Activated CD4-positive, alpha-beta T cell treated with anti-CD3 and anti-CD28 coated beads for 24 hours (primary cell): ENCODE measurements at places on chromosomes 3 and 15.

GRCh38 chr3:88986834-88987233, 120.6 kb upstream of the EPHA3 start:
- DNase-seq = no peak

DNA sequence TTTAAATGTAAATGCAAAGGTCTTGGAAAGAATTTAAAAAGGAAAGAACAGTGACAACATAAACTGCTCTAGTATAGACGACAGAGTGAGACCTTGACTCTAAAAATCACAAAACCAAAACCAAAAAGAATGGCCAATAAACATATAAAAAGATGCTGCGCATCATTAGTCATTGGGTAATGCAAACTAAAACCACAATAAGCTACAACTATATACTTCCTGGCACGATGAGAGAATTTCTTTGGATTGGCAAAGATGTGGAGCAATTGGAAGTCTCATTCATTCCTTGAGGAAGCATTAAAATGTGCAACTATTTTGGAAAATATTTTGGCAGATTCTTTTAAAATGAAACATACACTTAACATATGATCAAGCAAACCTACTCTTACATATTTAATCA, 98.7 kb upstream of the ZPLD1 start:
- no peak for DNase-seq

- DNase-seq = no peak
These were observed 354.9 kb upstream of the ADAMTS9 start for GRCh38 chr3:65042675-65043074.

DNA sequence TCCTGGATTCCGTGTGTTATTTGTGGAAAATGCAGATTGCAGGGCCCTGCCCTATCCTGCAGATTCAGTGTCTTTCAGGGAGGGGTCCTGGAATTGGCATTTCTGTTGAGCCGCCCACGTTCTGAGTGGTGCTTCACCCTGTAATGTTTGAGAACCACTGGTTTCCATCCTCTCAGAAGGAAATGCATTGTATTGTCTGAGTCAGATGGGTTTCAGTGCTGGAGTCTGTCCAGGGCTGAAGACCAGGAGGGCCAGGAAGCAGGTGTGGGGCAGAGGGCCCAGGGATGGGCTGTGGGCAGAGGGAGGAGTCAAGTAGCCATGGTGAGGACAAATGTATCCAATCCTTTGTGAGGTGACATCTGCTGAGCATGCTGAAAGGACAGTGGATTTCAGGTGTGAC, 123.8 kb downstream of the SV2B start:
- DNase-seq = no peak

GRCh38 chr15:21267671-21268395, 172.5 kb downstream of the POTEB3 start:
- DNase-seq = no peak

DNA sequence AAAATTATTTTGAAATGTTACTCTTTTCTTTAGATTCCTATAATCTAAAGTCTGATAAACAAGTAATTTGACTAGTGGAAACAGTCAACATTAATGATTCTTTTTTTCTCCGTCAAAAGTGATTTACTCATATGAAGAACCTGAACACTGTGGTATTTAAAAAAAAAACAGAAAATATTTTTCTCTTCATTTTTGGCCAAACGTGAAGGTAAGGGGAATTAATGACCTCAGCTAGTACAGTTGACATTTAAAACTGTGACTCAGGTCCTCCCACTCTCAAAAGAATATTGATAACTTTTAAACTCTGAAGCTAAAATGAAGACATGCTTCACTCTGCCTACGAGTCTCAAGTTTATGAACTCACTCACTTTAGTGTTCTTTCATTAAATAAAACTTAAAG, 34.5 kb downstream of the TIGIT start:
- DNase-seq = no peak

DNA sequence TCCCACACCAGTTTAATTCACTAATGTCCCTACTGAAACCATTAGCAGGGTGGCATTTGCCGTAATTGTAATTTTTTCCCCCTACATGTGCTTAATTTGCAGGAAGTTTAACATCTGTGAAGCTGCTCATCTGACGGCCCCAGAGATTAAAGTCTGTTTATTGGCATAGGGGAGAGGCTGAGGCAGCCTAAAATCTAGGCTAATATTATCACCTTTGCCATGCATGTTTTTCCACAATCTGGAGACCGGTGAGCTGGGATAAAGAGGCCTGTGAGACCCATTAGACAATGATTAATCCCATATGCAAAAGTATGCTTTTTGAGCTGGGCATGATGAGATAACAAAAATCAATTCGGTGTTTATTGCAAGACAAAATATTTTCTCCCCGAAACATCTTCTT, 561.2 kb upstream of the ALCAM start:
- DNase-seq = no peak

GRCh38 chr3:66014056-66014455, 24.7 kb downstream of the MAGI1 start:
- DNase-seq = no peak

DNA sequence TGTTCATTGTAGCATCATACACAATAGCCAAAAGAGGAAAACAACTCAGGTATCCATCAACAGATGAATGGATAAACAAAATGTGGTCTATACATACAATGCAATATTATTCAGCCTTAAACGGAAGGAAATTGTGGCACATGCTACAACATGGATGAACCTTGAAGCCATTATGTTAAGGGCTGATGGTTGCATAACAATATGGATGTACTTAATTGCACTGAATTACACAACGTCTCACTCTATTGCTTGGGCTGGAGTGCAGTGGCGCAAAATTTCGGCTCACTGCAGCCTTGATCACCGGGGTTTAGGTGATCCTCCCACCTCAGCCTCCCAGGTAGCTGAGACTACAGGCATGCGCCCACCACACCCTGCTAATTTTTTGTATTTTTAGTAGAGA, 7.0 kb upstream of the TMEM62 start:
- no peak for DNase-seq

DNA sequence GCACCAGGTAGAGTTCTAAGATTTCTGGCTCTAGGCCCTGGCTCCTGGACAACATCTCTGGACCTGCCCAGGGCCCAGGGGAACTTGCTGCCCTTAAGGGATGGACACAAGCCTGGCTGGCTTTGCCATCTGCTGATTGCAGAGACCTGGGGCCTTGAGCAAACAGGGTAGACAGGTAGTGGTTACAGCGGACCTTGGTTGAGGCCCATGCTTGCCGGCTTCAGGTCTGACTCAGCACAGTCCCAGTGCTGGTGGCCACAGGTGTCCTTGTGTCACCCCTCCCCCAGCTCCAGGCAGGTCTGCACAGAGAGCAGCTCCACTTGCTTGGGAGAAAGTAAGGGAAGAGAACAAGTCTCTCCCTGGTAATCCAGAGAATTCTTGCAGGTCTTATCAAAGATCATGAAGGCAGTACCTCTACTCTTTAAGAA, 15.9 kb upstream of the ACTL6A start:
- no peak for DNase-seq

DNA sequence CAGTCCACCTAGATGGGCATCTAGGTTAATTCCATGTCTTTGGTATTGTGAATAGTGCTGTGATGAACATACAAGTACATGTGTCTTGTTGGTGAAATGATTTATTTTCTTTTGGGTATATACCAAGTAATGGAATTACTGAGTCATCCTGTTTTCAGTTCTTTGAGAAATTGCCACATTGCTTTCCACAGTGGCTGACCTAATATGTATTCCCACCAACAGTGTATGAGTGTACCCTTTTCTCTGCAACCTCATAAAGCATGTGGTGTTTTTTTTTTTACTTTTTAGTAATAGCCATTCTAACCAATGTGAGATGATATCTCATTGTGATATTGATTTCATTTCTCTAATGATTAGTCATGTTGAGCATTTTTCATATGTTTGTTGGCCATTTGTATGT, 86.0 kb upstream of the NDN start:
- DNase-seq = no peak

- DNase-seq = no peak
These were observed 39.5 kb downstream of the SLC6A6 start for GRCh38 chr3:14441920-14442300.

DNA sequence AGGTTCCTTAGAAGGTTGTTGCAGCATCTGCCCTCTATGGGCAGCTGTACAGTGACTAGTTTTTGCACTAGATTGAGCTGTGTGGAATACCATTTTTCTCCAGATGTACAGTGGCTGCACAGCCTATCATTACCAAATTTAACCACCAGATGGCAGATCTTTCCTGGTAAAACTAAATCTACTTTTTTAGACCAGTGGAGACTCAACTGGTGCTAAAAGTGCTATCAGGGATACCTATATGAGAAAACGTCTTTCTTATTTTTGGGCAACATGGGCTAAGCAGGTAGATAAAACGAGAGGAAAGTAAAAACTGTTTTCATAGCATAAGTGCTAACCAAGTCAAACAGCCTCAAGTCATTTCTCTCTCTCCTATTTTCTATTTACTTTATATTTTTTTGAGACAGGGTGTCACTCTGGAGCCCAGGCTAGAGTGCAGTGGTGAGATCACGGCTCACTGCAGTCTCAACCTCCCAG, 21.2 kb downstream of the IGSF10 start:
- no peak for DNase-seq

DNA sequence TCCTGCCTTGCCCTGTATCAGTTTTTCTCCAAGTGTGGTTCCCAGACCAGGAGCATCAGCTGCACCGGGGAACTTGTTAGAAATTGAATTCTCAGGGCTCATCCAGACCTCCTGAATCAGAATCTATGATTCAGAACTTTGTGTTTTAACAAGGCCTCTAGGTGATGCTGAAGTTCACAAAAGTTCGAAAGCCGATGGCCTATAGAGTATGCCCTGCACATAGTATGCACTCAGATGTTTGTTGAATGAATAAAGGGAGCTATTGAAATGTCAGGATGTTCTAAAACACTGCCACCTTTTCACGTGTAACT, 664 bp upstream of the LARP6 start:
- no peak for DNase-seq

GRCh38 chr3:183033746-183034145, 53.4 kb upstream of the DCUN1D1 start:
- no peak for DNase-seq

DNA sequence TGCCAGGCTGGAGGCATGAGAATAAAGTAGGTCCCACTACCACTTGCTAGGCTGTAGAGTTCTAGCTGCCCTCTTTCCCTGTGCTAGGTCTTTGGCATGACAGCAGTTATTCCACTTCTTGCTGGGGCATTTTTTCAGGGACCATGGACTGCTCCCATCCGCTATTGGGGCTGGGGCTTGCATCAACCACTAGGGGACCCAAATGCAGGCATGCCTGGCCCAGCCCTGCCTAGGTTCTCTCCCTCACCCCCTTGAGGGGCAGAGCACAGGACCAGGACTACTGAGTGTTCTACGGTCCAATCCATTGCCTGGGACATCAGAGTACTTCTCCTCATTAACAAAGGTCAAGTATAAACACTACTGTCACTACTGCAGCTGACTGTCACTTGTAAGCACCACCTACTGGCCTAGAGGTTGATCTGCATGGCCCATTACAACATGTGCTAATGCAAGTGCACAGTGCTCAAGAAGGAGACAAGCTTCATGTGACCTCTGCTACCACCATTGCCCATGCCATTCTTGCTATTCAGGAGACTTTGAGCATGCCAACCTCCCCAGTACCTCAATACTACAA, 270.5 kb downstream of the MBNL1 start:
- no peak for DNase-seq

DNA sequence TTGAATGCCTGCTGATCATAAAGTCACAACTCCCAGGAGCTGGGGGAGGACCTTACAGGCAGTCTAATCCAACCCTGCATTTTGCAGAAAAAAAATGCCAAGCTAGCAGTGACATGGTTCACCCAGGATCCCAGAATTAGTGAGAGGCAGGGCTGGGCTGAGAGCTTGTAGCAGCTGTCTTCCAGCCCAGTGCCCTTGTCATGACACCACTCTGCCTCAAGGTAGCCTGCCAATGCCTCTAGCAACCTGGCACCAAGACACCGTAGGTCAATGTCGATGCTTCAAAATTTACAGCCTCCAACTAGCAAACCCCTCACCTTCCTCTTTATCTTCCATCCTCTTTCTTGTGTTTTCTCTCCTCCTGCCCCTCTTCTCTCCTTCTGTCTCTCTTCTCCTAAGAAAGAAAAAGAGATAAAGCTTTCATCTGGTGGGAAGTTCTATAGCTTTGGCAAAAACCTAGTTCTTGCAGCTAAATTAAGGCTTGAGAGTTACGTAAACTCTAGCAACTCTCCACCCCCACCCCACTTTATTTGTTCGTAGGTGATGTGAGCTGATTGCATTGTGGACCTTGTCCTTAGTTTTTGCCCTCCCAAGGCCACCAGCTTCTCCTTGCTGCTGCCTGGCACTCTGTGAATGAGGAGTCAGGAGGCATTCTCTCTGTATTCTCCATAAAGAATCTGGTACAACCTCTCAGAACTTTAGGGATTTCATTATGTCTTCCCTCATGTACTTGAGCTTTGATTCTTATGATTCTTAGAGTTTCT, 18.3 kb upstream of the BFSP2 start:
- no peak for DNase-seq

- DNase-seq = no peak
These were observed 119.0 kb downstream of the USP13 start for GRCh38 chr3:179771797-179772196.

- no peak for DNase-seq
These were observed 8.4 kb upstream of the GSK3B start for GRCh38 chr3:120102674-120103073.

DNA sequence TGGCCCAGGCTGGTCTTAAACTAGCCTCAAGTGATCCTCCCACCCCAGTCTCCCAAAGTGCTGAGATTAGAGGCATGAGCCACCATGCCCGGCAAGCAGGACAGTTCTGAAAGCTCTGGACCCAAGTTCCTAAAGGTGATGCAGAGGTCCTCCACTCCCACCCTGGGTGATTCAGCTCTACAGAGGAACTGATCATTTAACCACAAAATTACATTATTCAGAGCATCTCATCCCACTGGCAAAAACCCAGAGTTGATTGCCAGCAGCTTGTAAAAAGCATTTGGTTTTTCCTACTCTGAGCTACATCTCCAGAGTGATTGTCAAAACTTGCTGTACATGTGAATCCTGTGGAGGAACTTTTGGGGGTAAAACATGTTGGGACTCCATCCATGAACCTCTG, 60.2 kb downstream of the SLTM start:
- no peak for DNase-seq

- no peak for DNase-seq
These were observed 597.3 kb downstream of the ZIC1 start for GRCh38 chr3:148006508-148006907.

DNA sequence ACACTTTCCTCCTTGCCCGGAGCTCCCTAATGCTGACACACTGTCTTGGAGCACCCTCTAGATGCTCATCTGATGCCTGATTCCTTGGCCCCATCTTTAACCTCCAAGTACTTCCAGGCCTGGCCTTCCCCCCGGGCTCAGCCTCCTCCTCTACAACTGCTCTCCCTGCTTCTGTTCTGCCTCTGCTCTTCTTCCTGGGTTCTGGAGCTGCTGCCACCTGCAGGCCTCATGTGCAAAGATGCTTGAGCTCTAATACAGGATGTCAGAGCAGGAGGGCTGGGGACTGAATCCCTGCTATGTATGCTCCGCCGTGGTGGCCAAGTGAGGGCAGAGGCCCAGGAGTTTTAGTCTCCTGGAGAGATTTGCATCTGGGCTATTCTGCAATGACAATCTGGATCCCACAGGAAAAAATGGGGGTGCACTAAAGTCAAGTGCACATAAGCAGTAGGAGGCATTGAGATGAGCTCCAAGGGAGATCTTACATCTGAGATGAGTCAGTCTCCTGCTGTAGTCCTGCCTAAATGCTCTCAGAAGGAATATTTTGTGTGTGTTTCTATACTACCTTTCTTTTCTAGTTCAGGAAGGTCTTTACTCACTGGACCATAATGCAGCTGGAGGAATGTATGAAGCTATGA, 296.3 kb downstream of the UACA start:
- peak; percentile 38 for DNase-seq
